Activated CD4-positive, alpha-beta memory T cell treated with anti-CD3 and anti-CD28 coated beads for 36 hours (primary cell): ENCODE measurements at places on chromosomes 7 and 10. TPM values are rescaled to one million over a fixed set of nuclear protein-coding genes. Genes with fewer than 3 reads are reported as not detected.

DNA sequence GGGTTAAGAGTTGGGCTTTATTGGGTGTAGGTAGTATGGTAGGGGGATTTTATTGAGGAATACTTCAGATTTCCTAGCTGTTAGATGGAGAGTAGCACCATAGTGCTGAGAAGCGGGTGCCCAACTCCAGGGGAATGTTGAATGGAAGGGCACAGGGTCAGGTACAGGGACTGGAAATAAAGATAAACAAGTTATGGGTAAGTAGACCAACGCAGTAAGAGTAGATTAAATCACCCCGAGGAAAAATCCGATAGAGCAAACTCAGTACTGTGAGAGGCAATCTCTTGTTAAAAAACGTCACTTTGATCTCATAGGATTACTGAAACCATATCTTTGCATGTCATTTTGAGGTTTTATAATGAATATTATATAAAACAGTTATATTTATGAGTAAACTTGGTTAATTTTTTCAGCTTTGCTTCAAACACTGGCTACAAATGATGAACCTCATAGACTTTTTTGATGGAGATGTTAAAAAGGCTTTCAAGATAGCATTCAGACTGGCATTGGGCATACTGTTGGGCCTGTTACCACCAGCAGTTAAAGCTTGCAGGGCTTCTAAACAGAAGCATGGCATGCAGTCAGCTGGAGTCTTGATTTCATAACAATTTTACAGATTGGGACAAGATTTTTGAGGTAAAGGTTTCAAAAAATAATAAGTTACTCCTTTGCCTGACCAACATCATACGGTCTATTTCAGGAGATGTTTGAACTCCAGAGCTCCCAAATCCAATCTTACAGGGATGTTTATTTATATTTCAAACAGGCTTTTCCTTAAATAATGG is 7.1 kb downstream of the AHR start:
- peak overlapping the region; percentile 56 for H3K4me3 ChIP-seq
- peaks cover 26% of the 10 kb centered on the region for H3K4me1 ChIP-seq
- H3K27me3 ChIP-seq = no peaks in the 10 kb centered on the region
- H3K27ac ChIP-seq = peak overlapping the region; percentile 83

DNA sequence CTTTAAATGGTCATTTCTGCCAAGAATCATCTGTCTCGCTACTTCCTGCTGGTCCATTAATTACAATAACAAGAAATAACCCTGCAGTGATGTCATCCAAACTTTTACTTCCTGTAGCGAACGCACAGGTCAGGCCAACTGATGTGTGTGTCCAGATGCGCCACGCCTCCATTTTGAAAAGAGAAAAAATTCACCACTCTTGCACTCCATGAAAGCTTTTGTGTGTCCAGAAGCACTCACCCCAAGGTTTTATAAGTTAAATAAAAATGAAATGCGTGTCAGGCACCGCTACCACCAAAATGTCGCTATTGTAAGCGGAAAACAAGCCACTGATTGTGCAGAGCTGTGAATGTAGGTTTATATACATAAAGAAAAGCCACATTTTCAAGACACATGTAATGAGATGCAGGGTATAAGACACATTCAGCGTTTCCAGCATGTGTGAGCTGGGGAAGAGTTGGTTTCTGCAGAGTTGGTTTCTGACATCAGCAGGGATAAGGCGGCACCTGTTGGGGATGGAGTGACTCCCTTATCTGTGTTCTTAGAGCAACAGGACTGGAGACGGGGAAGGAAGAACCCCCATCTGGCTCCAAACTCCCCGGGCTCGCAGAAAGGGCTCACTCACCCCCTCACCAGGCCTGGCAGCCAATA is 83.3 kb downstream of the CTBP2 start:
- no peak for DNase-seq

- H3K4me3 ChIP-seq = no peak overlapping the region
- H3K27ac ChIP-seq = no peak overlapping the region
- H3K36me3 ChIP-seq = peaks cover 24% of the 10 kb centered on the region
- peak; percentile 31 for DNase-seq
- H3K27me3 ChIP-seq = no peaks in the 10 kb centered on the region
- H3K4me1 ChIP-seq = peaks cover 11% of the 10 kb centered on the region
Observed at GRCh38 chr10:99711129-99711719, 20.7 kb downstream of the COX15 start.

- peak; percentile 68 for DNase-seq
- peaks cover 23% of the 10 kb centered on the region for H3K4me1 ChIP-seq
- H3K27ac ChIP-seq = no peak overlapping the region
- H3K27me3 ChIP-seq = peaks cover 7% of the 10 kb centered on the region
- H3K4me3 ChIP-seq = peak overlapping the region; percentile 38
- H3K36me3 ChIP-seq = peaks cover 9% of the 10 kb centered on the region
Observed at GRCh38 chr10:43594944-43595589, 11.2 kb upstream of the ZNF485 start.

Gene EIF5AL1
- 3.2 TPM for total RNA-seq

DNA sequence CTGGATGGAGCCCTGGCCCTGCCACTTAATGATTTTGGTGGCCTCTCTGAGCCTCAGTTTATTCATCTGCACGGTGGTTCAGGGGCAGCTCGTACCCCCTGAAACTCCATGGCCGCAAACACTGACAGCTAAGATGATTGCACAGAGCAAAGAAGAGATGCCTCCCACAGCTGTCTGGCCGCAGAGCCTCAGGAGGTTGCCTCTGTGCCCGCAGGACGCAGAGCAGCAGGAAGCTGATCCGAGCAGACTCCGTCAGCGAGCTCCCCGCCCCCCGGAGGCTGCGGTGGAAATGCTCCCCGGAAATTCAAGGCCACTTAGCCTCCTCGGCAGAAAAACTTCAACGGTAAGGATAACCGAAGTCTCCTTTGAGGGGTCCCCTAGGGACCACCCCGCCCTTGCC is 30.2 kb upstream of the C10orf53 start:
- H3K4me3 ChIP-seq = no peak overlapping the region
- H3K4me1 ChIP-seq = no peaks in the 10 kb centered on the region
- DNase-seq = peak; percentile 40

Gene FAM25G
- total RNA-seq = not detected

DNA sequence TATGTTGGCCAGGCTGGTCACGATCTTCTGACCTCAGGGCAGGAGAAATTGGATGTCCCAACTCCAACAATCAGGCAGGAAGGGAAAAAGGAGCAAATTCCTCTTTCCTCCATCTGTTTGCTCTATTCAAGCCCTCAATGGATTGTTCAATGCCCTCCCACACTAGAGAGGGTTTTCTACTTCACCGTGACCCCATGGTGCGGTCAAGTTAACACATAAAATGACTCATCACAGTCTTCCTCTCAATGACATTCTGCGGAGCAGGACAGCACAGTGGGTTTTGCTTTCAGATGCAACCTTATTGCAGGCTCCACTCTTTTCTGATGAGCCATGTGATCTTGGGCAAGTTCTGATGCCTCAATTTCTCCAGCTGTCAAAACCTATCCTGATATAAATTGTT is 364.9 kb downstream of the ANKRD30A start:
- H3K36me3 ChIP-seq = no peaks in the 10 kb centered on the region
- H3K27me3 ChIP-seq = no peaks in the 10 kb centered on the region
- no peak overlapping the region for H3K27ac ChIP-seq
- H3K4me3 ChIP-seq = no peak overlapping the region
- no peak for DNase-seq

GRCh38 chr7:106999023-106999422 is 45.5 kb upstream of the PRKAR2B start:
- DNase-seq = no peak
- no peaks in the 10 kb centered on the region for H3K4me1 ChIP-seq
- no peak overlapping the region for H3K27ac ChIP-seq
- H3K36me3 ChIP-seq = no peaks in the 10 kb centered on the region

Gene CYP3A7
- total RNA-seq = not detected

- no peak for DNase-seq
- H3K4me3 ChIP-seq = no peak overlapping the region
- H3K36me3 ChIP-seq = no peaks in the 10 kb centered on the region
- peaks cover 5% of the 10 kb centered on the region for H3K4me1 ChIP-seq
- H3K27ac ChIP-seq = no peak overlapping the region
- peaks cover 5% of the 10 kb centered on the region for H3K27me3 ChIP-seq
Observed at GRCh38 chr7:144027070-144027469, 21.7 kb upstream of the OR2A5 start.

DNA sequence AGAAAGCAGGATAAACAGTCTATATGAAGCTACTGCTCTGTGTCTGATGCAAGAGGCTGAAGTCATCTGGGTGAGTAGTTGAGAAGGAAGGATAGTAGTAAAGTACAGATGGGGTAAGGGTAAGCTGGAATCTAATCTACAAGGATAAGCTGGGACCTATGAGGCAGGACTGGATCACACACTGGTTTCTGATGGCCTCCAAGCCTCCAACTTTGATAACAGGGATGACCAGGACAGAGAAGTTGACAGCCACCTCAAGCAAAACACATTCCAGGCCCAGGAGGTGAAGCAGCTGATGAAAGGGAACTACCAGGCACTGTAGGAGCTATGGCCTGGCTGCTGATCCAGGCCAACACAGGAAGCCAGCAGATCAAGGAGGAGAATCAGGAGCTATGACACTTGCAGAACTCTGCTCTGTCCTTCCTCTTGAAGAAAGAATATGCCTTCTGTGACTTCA is 278.1 kb upstream of the TMEM229A start:
- H3K27ac ChIP-seq = no peak overlapping the region
- no peaks in the 10 kb centered on the region for H3K4me1 ChIP-seq
- H3K4me3 ChIP-seq = no peak overlapping the region
